ENCODE measurements at places on chromosomes 2 and 18. TPM values are rescaled to one million over a fixed set of nuclear protein-coding genes. Genes with fewer than 3 reads are reported as not detected.

The GLS gene
- 52.3 TPM for total RNA-seq

GRCh38 chr2:168986398-168986943 lies 44.7 kb downstream of the ABCB11 start:
- no peak for DNase-seq

- DNase-seq = no peak
These were observed 183.1 kb downstream of the FIGN start for GRCh38 chr2:163552758-163553157.

The ONECUT2 gene
- total RNA-seq = 0.03 TPM

DNA sequence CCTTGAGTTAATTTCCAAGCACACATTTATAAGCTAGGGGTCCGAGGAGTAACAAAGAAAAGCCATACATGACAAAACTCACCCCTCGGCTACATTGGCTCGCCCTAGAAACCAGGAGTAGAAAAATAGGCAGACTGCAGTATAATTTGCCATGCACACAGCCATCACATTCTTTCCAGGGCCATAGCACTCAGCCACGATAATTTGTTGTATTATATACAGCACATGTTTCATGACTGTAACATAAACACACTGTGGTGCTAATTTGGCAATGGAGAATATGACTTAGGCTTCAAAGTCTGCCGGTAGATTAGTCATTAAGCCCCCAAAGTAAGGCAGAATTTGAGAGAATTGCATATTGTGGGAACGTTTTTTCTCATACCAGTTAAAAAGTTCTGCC lies 254.9 kb downstream of the ZNF521 start:
- no peak for DNase-seq

- no peak for DNase-seq
These were observed 1.0 kb upstream of the HJURP start for GRCh38 chr2:233855345-233855744.

The REG3G gene
- total RNA-seq = not detected

GRCh38 chr2:239402666-239403065 lies 1.8 kb upstream of the HDAC4 start:
- DNase-seq = no peak

The SP100 gene
- 50.9 TPM for total RNA-seq

The CABLES1 gene
- total RNA-seq = 3.3 TPM

DNA sequence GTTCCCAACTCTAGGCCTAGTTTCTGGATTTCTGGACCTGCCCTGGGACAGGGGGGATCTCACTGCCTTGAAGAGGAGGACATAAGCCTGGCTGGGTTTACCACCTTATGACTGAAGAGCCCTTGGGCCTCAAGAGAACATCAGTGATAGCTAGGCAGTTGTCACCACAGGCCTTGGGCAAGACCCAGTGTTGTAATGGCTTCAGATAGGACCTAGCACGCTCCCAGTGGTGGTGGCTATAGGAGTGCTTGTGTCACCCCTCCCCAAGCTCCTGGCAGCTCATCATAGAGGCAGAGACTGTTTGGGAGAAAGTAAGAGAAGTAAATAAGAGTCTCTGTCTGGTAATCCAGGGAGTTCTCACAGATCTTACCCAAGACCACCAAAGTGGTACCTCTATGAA lies 19.4 kb upstream of the EVA1A start:
- no peak for DNase-seq

DNA sequence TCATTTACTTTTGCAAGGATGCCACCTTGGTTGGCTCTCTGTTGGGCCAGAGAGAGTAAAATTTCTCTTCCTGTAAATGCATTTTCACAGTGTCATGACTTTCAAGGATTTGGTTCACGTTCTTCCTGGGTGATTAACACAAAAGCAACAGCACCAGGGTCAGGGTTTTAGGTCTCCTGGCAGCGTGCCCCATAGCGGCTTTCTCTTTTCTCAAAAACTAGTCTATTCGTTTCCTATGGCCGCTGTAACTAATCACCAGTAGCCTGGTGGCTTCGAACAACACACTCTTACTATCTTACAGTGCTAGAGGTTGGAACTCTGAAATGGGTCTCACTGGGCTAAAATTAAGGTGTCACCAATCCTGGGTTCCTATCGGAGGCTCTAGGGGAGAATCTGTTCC lies 56.3 kb upstream of the ACMSD start:
- no peak for DNase-seq

DNA sequence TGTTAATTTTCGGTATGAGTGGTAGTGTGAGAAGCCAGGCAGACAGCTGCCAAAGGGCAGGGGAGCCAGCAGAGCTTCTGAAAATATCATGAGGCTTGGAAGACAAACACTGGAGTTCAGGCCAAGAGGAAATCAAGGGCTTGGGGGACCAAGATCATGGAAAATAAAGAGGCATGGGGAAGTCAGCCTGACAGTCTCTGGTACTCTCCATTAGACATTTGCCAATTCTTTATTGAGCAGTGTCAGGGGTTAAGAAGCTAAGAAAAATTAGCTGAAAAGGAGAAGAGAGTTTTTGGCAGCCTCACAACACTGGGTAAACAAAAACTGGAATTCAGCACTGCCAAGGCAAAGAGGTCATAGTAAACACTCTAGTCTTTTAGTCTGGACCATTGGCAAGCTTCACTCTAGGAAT lies 612.7 kb downstream of the EPHA4 start:
- DNase-seq = peak; percentile 67

The INHBB gene
- total RNA-seq = 8.2 TPM

DNA sequence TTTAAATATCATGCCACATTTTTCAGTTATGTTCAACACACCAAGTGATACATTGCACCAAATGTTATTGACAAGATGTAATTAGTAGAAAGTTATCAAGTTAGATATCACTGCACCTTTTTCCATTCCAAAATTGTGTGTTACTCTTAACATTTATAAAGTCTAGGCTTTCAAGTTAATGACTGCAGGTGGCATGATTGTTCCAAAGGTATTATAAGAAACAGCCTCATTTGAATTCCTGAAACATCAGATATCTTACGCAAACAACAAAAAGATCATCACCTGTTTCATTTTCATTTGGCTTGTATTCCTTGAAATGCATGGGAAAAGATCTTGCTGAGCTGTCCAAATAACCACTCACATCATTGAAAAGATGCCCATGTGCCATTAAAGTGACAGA lies 1528.2 kb upstream of the ZEB2 start:
- DNase-seq = no peak

- no peak for DNase-seq
These were observed 234.0 kb downstream of the GBX2 start for GRCh38 chr2:235934059-235934773.

DNA sequence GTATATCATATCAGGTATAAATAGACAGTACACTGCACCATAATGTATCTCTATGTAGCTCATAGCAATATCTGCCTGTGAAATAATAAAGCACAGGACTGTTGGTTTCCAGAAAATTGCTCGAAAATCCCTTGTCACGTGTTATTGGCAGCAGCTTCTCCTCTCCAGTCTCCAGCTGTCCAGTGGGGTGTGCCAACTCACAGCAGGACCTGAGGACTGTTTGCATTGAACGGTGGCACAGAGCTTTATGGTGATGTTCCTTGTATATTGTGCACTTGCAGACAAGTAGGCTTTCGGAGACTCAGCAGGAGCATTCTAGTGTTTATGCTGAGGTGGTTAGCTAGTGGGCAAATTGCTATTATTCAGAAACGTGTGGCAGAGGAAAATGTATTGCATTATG lies 182.2 kb upstream of the ATP5MC3 start:
- no peak for DNase-seq

The SLC35F6 gene
- total RNA-seq = 18.3 TPM

GRCh38 chr2:202671317-202672035 lies 36.7 kb downstream of the FAM117B start:
- DNase-seq = no peak

The PPIL3 gene
- 27.9 TPM for total RNA-seq

GRCh38 chr2:138510319-138510718 lies 8.7 kb downstream of the SPOPL start:
- DNase-seq = no peak

- peak; percentile 29 for DNase-seq
These were observed 90.1 kb downstream of the NFATC1 start for GRCh38 chr18:79485788-79486355.

The NBAS gene
- 60.7 TPM for total RNA-seq

DNA sequence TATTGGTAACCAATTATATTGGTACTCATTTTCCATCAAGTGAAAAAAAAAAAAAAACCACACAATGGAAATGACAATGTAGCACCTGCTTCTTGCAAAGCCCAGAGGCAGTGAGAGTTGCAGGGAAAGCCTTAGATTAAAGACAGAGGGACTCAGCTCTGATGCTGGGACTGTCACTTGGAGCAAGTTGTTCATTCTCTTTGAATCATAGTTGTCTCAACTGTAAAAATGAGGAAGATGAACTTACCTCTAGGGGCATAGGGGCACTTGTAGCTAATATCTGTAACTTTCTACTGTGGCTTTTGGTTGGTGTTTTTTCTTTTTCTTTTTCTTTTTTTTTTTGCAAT lies 81.4 kb upstream of the LPIN2 start:
- no peak for DNase-seq

The STPG4 gene
- total RNA-seq = not detected

- no peak for DNase-seq
These were observed 69.7 kb downstream of the NCK2 start for GRCh38 chr2:105814291-105814940.

DNA sequence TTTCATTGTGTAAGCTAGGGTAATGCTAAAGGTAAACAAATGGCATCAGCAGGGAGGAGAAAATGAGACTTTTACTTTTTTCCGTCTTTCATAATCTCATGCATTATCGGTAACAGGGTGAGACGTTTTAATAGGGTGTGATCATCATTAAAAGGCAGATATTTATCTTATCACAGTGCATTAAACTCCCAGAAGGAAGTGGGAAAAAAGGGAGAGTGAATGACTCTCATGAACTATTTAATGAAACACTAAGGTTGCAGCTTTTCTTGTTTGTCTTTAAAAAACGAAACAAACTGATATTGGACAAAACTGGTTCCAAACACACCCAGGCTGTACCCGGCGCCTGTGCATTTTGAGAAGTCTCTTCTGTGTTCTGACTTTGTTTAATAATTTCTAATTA lies 1936.8 kb upstream of the PIK3C3 start:
- DNase-seq = no peak

DNA sequence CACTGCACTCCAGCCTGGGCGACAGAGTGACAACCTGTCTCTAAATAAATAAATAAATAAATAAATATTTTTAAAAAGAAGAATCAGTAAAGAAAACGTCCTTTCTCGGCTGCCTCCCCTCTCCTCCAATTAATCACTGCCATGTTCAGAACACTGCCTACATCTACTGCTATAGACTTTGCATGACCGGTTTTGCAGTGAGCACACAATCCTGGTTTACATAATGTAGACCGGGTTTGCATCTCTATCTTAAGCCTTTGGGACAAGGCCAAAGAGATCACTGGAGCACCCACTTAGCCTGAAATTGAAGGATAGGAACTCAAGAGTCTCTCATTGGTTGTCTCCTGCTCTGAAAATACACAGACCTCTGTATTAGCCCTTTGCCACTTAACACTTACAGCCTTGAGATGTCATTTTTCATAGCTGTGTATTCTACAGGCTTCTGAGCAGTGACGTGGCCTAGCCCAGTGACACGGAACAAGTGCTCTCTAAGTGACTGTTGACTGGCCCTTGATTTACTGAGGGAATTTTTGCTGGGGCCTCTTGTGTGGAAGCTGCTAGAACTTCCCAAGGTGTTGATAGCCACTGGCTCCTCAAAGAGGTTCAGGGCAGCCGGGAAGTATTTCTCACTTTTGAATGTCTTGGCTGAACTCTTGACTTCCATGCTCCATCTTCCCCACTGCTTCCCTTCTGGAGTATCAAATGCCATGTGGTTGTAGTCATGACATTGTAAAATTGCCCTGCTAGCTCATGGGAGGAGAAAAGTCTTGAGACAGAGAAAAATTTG lies 45.3 kb upstream of the CCBE1 start:
- DNase-seq = no peak

The MBP gene
- total RNA-seq = 29.9 TPM

- DNase-seq = no peak
These were observed 95.0 kb downstream of the TMEM163 start for GRCh38 chr2:134623796-134624195.

The VAMP5 gene
- 56.3 TPM for total RNA-seq

The AKAIN1 gene
- not detected for total RNA-seq

Data from Right ventricle myocardium superior (tissue), 1 donor.